ENCODE measurements at places on chromosomes 16 and 17.

DNA sequence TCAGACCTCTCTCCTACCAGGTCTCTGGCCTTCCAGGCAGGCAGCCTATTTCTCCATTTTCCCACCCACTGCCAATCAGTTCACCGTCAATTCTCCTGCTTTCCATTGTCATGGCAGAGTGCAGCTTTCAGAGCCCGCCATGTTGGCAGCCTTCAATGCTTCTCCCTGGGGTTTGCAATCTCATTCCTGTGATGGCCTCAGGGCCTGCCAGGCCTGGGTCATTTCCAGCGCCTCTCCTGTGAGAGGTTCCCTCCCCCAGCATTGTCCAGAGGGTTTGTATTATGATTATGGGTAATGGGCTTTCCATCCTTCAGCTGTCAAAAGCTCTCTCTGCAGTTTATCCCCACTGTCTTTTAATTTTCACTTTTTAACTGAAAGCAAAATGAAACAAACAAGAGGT, 716.6 kb upstream of the CDH8 start:
- DNase-seq: no peak

GRCh38 chr16:85222155-85222863, 110.0 kb upstream of the CIBAR2 start:
- no peak for DNase-seq

DNA sequence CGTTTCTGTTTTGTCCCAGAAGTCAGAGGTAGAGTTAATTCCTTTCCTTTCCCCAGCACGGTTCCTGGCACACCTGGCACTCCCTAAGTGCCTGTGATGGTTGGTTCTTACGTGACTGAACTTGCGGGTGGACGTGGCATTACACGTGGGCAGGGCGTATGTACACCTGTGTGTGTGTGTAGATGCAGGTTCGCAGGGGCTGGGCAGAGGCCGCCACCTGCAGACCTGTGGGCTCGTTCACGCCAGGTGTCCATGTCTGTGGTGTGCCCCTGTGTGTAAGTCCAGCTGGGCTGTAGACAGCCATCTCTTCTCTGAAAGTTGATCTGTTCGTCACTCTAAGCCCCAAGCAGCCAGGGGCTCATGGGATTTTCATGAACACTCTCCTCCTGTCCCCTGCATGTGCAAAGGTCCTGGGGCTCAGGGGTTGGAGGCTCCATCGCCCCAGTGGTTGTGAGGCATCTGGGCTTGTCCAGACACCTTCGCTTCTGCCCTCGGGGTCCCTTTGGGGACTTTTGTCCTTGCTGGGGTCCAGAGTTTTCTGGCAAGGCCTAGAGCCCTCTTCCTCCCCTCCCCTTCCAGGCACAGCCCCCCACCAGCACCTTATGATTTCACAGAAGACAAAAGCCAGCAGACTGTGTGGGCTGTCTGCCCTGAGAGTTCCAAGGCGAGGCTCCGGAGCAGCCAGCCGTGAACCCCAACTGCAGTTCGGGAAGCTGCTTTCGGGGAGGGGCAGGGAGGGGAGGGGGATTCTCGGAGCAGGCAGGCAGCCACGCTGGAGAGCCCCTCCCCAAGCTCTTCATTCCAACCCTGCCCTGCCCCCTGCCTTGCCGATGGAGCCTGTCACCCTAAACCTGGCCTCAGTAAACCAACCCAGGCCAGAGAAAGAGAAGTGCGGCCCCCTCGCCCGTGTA, 5.4 kb upstream of the FSCN2 start:
- no peak for DNase-seq

- DNase-seq: no peak
Observed at GRCh38 chr16:23342083-23342640, 40.1 kb downstream of the SCNN1B start.

Data from activated T-helper 9 cell treated with anti-CD3 and anti-CD28 coated beads, Interleukin-2, amount 50 U/mL, for 16 hours (primary cell).